Renal cortical epithelial cell (primary cell): ENCODE measurements at places on chromosomes 11 and 22.

GRCh38 chr11:102279641-102280170 lies 37.6 kb upstream of the BIRC3 start:
- peak; percentile 69 for DNase-seq

GRCh38 chr11:11265994-11266606 lies 87.0 kb downstream of the CSNK2A3 start:
- peak; percentile 7 for DNase-seq

DNA sequence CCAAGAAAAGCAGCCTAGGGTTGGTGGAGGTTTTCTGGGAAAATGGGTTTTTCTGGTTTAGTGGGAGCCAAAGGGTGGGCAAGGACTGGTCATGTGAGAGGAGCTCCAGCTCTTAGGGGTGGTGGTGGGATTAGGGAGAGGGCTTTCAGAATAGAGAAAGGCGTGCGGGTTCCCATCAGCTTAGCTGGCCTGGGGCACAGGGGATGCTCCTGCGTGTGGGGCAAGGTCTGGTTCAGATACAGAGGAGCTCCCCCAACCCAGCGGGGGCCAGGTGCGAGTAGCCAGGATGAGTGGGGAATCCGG lies 644 bp downstream of the TMEM134 start:
- no peak for DNase-seq

DNA sequence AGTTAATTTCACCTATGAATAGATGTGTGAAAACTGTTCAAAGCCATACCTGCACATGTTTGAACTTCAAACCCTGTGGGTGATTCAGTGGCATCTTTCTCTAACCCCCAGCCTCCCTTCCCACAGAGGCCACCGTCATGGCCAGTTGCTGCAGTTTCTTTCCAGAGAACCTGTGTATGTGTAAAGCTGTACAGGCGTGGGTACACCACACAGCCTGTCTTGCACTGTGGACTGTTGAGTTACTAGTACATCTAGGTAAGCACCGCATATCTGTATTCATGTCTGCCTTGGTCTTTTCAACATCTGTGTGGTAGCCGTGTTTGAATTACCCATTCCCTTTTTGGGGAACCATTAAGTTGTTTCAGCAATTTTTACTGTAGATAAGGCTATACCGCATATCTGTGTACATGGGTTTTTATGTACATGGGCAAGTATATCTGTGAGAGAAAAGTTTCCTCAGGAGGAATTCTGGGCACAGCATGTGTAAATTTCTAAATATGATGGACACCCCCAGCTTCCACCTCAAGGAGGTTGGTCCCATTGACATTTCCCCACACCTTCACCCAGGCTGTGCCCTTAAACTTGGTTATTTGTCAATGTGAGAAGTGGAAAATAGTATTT lies 13.9 kb downstream of the NEAT1 start:
- peak; percentile 41 for DNase-seq

GRCh38 chr11:128852327-128853023 lies 14.6 kb downstream of the KCNJ1 start:
- DNase-seq, result peak; percentile 96

DNA sequence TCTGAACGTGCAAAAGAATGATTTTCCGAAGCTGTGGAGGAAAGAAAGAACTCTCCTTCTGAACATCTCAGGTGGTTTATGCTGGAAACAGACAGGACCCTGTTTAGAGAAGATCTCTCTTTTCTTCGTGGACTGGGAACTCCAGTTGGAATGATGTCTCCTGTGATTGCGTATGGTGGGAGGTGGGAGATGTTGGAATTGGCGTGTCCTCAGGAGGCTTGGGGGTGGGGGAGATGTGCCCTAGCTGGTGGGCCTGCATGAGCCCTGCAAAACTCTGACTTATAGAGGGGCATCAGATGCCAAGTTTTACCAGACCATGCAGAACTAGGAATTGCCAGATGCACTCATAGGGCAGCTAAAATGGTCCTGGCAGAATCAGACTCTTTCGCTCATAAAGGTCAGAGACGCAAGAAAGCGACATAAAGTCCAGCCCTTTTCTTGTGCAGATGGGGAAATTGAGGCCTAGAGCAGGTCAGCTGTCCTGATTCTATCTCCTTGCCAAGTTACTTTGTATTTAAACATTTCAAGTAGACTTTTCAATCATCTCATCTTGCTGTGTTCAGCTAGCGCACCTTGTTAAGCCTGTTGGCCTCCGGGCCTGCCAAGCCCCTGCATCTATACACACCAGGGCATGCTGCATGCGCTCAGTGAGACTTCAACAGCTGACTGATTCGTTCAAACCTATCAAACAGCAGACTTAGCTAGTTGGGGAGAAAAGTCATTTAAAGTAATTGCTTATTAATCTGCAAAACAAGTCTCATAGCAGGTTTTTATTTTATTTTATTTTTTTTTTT lies 34.2 kb upstream of the EHF start:
- no peak for DNase-seq

- no peak for DNase-seq
Measured at GRCh38 chr11:47950396-47950795, 30.0 kb upstream of the PTPRJ start.

DNA sequence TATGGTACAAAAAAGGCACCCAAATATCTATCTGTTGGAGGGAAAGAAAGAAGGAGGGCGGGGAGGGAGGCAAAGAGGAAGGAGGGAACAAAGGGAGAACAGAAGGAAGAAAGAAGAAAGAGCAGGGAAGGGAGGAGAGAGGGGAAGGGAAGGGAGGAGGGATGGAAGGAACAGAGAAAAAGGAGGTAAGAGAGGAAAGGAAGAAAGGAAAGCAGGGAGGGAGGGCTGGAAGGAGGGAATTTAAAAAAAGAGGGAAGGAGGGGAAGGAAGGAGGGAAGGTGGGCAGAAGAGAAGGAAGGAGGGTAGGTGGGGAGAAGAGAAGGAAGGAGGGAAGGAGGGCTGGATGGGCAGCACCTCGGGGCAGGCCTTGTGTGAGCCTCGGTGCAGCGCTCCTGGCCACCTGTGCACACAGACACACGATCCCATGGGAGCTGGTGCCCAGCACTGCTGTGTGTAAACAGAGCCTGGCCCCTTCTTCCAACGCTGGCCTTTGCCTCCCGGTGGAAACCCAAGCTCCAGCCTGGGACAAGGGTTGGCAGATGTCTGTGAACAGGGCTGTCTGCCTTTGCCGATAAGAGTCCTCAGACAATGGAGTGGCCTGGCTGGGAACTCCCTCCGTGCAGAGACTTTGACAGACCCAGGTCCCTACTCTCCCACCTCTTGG lies 23.2 kb downstream of the SMIM38 start:
- DNase-seq, result no peak

DNA sequence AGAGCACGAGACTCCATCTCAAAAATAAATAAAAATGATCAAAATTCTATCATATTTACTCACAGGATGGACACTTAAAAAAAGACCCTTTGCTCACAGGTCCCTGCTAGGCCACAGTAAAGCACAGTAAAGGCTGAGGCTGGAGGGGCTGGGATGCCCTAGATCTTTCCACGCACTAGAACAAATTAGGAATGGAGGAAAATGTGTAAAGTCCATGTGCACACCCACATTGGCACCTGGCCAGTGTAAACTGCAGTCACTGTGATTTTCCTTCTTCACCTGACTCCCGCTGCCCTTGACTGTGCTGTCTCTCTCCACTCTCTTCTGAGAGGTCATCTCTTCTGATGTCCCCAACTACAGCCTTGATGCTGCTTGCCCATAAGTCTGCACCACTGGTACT lies 195.5 kb downstream of the EFCAB6 start:
- no peak for DNase-seq

DNA sequence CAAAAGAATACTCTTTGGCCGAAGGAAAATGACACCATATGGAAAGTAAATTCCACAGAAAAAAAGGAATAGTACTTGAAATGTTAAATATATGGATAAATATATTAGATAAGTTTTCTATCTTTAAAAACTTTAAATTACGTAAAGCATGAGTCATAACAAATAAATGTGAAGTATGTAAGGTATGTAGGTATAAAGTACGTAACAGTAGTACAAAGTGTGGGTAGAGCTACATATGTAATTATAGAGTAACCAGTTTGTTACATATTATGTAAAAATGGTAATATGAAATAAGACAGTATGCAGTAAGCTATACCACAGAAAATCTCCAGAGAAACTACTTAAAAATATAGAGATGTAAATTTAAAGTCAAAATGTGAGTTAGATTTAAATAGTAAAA lies 582.3 kb upstream of the CHORDC1 start:
- DNase-seq, result peak; percentile 25

- no peak for DNase-seq
Measured at GRCh38 chr22:20219667-20220628, 48.2 kb downstream of the RTN4R start.

- DNase-seq, result peak; percentile 40
Measured at GRCh38 chr11:65588199-65589054, 7.2 kb downstream of the KCNK7 start.

GRCh38 chr11:101061606-101062005 lies 68.0 kb downstream of the PGR start:
- no peak for DNase-seq

- DNase-seq, result no peak
Measured at GRCh38 chr22:42788466-42788865, 67.8 kb upstream of the A4GALT start.

DNA sequence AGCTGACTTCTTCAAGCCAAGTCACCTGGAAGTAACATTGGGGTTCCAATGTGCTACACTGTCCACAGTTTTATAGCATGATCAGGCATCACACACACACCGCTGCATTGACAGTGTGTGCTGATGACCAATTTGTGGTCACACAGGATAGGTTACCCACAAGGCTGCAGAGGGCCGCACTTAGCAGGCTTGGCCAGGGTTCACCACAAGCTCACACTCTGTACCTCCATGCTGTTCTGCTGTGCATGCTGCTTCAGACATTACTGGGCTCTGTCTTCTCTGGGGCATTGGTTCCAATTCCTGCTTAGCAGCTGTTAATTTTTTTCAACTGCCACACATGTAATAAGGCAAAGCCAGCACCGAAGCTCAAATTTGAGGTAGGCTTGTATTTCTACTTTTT lies 11.0 kb upstream of the NRIP3 start:
- DNase-seq, result no peak

- no peak for DNase-seq
Measured at GRCh38 chr11:68177877-68178276, 35.2 kb downstream of the KMT5B start.

DNA sequence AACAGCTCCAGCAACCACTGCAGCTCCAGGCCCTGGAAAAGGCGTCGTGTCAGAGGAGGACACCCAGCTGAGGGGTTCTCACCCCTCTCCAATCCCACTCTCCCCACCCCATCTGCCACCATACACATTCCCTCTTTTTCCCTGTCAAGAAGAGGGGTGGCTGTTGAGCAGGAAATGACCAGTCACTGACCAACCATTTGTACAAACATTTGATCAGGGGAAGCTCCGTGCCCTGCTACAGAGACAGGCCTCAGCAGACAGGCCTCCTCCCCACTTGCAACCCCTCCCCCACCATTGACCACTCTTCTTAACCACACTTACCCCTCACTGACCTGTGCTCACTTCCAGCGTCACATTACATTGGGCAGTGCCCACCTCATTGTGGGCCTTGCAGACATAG lies 2.3 kb upstream of the VSIG2 start:
- no peak for DNase-seq

GRCh38 chr22:46651316-46651715 lies 31.1 kb downstream of the GRAMD4 start:
- no peak for DNase-seq

GRCh38 chr11:133826866-133827265 lies 18.4 kb downstream of the SPATA19 start:
- no peak for DNase-seq

DNA sequence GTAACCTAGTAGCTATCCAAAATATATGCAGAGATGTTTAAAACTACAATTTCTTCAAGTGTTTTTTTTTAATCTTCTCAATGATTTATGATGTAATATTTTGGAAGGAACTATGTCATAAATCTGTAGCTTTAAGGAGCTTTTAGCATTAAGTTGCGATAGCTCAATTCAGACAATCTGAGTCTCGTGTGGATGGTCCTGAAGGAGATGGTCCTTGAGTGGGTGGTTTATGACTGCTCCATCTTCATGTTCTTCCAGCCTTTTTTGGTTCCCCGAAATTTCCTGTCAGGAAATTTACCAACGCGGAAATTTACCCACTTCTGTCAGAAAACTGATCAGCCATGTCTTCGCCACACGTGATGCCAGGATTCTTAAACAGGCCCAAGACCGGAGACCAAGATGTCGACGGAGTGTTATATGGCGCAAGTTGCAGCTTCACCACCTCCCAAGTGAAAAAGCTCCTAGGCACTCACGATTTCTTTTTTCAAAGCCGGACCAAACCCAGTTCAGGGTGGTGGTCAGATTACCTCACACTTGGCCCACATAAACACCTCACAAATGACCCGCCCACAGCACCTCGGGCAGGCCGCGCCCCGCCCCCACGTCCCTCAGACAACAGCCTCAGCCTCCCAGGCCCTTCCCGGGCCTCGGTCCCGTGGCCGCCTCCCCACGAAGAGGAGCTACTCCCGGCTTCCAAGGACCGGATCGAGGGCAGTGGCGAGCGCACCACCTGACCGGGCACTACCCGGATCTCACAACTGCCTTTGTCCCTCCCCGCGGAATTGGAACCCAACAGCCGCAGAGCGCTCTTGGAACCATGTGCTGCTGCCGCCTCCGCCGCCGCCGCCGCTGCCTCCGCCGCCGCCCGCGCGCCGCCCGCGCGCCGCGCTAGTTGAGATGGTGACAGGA lies at the start of gene MORC2:
Gene MORC2 (minus strand): TSS at position 760 of the 909 bp plus-strand sequence. CDS start 885 bp downstream, outside the sequence.
- peak; percentile 15 for DNase-seq

DNA sequence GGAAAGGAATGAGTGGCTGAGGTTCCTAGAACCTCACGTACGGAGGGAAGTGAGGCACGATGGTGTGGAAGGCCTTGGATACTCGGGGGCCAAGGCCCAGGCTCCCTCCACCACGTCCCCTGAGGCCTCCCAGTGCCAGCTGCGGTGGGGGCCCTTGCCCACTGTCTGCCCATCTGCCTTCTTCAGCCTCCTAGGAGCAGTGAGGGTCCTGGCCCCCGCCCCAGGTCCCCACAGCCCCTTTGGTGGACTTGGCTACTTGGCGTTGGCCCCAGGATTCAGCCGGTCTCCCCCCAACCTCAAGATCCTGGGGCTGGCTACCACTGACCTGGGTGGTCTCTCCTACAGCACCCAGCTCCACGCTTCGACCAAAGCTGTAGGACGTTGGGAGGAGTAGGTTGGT lies 373.6 kb downstream of the TBC1D22A start:
- DNase-seq, result no peak

- DNase-seq, result no peak
Measured at GRCh38 chr11:119258180-119258579, 52.0 kb downstream of the CBL start.
